Ureter (tissue), 1 donor: ENCODE measurements at places on chromosomes 12 and 14. TPM values are rescaled to one million over a fixed set of nuclear protein-coding genes. Genes with fewer than 3 reads are reported as not detected.

The TAS2R42 gene
- total RNA-seq = not detected

The HOXC9 gene
- 1.7 TPM for total RNA-seq

The TBX3 gene
- total RNA-seq = 251 TPM

The KLRK1 gene
- total RNA-seq = 7.6 TPM

The HCAR2 gene
- total RNA-seq = 10.4 TPM

The GPR84 gene
- 0.34 TPM for total RNA-seq

The PTGDR gene
- 2.7 TPM for total RNA-seq

The FOXA1 gene
- total RNA-seq = 126 TPM

The KRT77 gene
- total RNA-seq = not detected

The GSG1 gene
- total RNA-seq = not detected

The AQP6 gene
- not detected for total RNA-seq

The HAL gene
- 1.8 TPM for total RNA-seq

The ASCL1 gene
- total RNA-seq = not detected

The LHX5 gene
- total RNA-seq = not detected

The KRT74 gene
- 0.26 TPM for total RNA-seq

The CD69 gene
- 10.7 TPM for total RNA-seq

DNA sequence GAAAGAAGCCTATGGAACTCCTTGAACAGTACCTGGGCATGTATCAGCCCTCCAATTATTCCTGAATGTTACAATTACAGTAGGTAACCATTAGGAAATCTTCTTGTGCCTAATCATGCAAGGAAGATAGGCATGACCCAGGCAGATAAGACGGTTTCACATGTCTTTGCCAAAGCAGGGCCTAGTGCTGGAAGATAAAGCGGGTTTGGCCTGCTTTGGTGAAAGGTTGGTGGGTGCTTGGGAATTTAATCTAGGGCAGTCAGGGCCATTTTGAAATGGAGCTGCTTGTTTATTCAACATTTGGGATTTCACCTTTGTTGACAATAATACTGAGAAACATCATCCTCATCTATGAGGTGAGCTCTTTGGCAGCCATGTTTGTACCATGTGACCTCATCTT lies 12.5 kb upstream of the SRSF5 start:
- no peak for DNase-seq

DNA sequence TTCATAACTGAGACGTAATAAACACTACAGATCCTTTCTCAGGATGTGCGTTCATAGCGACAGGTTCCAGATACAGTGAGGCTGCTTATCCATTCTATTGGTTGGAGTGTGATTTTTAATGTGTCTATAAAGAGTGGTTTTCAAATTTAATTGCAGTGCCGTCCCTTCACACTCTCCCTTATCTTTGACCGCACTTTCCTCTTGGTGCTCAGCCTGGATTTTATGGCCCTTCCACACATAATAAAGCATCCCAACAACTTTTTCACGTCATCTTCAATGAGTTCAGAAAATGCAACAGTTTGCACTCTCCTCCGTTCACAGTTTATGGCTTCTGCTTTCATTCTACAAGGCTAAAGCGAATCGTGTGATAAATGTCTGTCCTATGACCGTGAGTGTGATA lies 1209.9 kb downstream of the BCL11B start:
- DNase-seq = no peak

GRCh38 chr14:34668111-34668510 lies 38.2 kb upstream of the SNX6 start:
- no peak for DNase-seq

DNA sequence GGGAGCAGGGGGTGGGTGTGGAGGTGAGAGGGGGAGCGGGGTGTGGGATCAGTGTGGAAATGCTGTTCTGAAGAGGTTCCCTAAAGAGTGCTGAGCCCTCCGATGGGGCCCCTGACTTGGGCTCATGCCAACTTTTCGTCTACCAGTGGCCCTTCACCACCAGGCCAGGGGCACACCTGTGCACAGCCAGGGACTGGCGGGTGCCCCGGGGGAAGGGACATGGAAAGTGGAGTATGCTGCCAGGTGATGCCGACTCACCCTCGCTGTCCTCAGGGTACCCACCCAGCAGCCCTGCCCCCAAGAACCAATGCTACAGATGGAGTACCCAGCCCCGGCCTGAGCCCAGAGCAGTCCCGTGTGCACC lies 26.2 kb downstream of the AMN start:
- DNase-seq = no peak

DNA sequence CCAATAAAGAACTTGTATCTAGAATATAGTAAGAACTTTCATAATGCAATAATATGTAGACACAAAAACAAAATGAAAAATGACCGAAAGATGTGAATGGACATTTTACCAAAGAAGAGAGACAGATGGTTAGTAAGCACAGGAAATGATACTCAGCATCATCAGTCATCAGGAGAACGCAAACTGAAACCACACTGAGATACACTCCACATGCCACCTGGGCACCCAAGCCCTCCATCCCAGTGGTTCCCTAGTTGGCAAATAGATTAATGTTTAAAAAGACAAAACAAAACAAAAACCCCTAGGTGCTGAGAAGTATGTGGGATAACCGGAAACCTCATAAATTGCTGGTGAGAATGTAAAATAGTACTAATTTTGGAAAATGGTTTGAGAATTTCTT lies 26.8 kb upstream of the VPS33A start:
- DNase-seq = no peak

DNA sequence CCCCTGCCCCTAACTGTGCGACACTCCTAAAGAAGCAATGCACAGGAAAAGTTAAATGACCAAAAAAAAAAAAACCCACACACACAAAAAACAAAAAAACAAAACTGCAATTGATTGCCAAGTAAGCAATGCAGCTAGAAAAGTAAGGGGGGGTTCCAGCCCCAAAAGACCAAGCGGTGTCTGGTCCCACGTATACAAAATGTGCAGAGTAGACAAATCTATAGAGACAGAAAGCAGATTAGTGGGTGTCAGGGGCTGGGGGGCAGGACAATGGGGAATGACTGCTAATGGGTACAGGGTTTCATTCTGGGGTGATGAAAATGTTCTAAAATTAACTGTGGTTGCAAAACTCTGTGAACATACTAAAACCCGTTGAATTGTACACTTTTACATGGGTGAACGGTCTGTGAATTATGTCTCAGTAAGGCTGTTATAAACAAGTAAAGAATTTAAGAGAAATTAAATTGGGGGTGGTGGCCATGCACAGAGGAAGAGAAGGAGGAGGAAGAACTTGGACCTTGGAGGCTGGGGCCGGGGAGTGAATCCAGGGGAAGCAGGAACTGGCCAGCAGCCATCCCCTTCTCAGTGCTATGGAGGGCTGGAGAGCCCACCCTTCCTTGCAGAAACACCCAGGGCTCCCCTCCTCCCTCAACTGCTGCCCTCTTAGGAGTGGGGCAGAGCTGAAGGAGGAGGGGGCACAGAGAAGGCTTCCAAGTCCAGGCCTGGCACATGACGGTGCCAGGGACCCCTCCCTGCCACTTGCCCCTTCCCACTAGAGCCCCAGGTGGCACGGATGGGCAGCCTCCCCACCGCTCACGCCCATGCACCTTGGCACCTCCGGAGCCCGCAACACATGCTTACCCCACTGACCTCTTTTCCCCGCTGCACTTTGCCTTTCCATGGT lies 45.4 kb downstream of the KDM2B start:
- DNase-seq = no peak

GRCh38 chr12:107322063-107322462 lies 228.7 kb upstream of the CRY1 start:
- no peak for DNase-seq

- DNase-seq = no peak
Measured at GRCh38 chr12:7503686-7504415, at the start of gene CD163. Gene CD163, minus strand, starts transcription at chr12:7503777. Its CDS starts 87 bp downstream, at chr12:7503690.

- DNase-seq = no peak
Measured at GRCh38 chr12:11134305-11134704, at the start of gene TAS2R30. Gene TAS2R30, minus strand, starts transcription at chr12:11134644. Its CDS starts 400 bp downstream, at chr12:11134244.

DNA sequence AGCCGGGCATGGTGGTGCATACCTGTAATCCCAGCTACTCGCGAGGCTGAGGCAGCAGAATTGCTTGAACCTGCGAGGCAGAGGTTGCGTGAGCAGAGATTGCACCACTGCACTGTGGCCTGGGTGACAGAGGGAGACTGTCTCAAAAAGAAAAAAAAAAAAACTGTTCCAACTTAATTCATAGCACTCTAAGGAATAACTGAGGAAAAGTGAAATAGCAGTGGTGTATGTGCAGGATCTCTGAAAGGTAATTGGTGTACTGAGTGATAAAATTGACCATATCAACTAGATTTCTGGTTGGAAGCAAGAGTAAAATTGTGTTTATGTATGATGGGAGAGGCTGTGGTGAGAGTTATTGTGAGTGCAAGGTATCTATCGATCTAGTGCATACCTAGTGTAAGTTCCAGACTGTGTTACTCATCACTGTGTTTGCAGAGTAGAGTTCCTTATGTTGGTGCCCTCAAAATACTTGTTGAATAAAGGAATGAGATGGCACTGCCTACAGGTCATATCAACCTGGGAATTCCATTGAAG lies 6.3 kb downstream of the CAND1 start:
- DNase-seq = no peak

GRCh38 chr12:115667116-115667515 lies 610.4 kb downstream of the MED13L start:
- DNase-seq = no peak

GRCh38 chr12:57775563-57776246 lies 3.3 kb downstream of the EEF1AKMT3 start:
- DNase-seq = no peak

- no peak for DNase-seq
Measured at GRCh38 chr12:17139931-17140330, 534.0 kb upstream of the LMO3 start.

DNA sequence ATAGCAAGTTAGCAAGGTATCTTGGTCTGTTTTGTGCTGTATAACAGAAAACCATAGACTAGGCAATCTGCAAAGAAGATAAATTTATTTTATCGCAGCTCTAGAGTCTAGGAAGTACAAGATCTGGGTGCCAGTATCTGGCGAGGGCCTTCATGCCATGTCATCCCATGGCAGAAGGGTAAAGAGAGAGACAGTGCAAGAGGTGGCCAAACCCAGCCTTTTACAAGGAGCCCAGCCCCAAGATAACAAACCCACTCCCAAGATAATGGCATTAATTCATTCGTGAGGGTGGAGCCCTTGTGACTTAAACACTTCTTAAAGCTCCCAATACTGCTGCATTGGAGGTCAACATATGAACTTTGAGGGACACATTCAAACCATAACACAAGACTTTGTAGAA lies 16.9 kb downstream of the RPS29 start:
- no peak for DNase-seq

DNA sequence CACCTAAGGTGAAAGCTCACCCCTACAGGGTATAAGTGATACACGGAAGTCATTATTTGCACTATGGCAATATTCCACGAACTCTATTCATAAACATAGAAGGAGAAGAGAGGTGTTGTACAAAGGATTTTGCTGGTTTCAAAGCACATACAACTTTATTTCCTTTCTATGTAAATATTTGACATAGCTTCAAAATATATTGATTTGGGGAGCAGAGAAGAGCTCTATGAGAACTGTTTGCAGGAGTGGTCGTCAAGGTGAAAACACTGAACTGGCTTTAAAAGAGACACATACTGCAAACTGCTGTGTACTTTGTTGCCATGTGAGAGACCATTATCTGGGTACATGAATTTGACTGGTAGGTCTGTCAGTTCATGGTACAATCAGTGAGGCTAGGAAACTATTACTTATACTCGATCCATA lies 16.7 kb downstream of the CNIH1 start:
- DNase-seq = no peak

DNA sequence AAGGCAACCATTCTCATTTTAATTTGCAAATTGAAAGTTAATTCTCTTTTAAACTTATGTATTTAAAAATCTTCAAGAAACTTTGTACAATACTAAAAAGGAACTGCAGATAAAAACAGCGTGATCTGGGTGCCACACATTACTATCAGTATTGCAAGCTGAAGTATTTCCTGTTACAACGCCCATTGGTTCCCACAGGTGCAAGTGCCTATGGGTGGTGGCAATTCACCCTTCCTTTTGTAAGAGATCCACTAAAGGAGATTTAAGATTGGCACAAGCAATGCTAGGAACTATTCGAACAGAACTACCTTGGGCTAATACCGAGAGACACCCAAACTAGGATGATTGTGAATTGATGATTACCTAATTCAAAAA lies 13.2 kb downstream of the TAOK3 start:
- DNase-seq = no peak

- DNase-seq = no peak
Measured at GRCh38 chr12:110249716-110250225, 31.3 kb upstream of the ATP2A2 start.

GRCh38 chr12:19030603-19031002 lies 98.9 kb upstream of the PLEKHA5 start:
- no peak for DNase-seq

DNA sequence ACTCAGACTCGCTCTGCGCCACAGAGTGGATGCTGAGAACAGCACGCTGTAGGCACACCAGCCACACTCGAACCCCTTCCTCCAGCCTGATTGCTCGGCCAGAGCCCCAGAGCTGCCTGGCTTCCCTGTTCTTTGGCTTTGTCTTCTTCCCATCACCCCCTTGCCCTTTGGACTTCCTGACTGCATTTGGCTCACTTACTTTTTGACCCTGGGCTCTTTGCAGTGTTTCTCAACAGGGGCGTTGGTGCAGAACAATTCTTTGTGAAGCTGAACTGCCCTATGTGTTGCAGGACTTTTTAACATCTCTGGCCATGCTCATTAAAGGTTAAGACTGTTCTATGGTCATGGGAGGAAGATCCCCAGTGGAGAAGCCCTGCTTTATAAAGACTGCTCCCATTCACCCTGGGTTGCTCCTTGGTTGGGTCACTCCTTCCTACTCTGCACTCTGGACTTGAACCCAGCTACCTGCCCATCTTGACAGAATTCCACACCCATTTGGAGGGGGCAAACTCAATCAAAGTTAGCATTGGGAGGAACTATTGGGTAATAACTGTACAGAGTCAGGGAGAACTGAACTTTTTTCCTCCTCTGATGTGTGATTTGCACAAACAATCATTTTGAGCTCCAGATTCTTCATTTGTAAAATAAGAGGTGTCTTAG lies 127.7 kb upstream of the PLEKHG7 start:
- no peak for DNase-seq

GRCh38 chr12:16150276-16150675 lies 127.2 kb downstream of the SLC15A5 start:
- DNase-seq = no peak

DNA sequence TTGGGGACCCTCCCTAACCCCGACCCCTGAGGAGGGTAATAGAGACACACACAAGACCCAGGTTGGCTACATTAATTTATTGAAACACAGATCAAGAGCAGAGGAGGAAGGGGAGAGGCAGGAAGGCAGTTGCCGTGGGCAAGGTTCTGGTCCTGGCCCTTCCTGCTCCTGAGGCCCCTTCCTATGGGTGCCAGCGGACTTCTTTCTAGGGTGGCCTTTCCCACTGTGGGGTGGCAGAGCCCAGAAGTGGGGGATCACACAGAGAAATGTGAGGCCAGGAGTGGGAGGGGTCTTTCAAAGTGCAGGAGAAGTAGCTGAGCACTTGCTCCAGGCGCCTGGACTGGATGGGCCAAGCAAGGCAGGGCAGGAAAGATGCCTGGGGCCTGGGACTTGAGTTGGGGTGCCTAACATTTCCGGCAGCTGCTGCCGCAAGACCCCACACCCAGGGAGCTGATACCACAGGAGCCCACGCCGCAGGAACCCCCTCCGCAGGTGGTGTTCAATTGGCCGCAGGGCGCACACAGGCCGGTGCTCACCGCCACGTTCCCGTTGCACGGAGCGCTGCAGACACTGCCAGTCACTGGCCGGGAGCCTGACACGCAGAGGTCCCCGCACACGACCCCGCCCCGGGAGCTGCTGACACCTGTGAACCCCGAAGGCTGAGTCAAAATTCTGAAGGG lies 5.3 kb downstream of the KRT81 start:
- DNase-seq = peak; percentile 37

- DNase-seq = peak; percentile 70
Measured at GRCh38 chr14:105944632-105945610, 418.5 kb downstream of the TMEM121 start.

- DNase-seq = no peak
Measured at GRCh38 chr14:95469134-95469481, 47.3 kb downstream of the SYNE3 start.
